NCI-H345 (cell line): ENCODE measurements at places on chromosomes 16 and 17.

- no peak for DNase-seq
These were observed 1096.1 kb upstream of the EEF2KMT start for GRCh38 chr16:6193718-6194117.

DNA sequence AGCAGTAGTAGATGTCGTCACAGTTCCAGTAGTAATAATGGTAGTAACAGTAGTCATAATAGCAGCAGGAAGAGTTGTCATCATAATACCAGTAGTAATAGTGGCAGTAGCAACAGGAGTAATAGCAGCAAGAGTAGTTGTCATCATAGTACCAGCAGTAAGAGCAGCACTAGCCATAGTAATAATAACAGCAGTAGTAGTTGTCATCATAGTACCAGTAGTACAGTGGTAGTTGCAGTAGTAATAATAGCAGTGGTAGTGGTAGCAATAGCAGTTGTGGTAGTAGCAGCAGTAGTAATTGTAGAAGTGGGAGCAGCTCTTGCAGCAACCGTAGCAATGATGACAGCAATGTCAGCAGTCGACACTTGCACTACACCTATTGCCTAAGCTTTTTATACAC, 502.8 kb downstream of the HS3ST4 start:
- no peak for DNase-seq

DNA sequence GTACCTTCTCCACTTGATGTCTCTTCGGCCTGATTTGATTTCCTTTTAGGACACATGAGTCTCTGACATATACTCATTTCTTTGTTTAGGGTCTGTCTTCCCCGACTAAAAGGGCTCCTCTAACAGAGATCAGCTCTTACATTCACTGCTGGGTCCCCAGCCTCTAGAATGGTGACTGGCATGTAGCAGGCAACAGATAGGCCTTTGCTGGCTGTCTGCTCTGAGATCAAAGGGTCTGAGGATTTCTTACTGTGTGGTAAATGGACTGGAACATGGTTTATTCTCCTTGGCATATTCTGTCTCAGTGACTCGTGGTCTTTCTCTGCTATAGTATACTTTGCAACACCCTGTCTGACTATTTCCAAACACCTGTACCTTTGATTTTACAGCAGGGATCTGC, 16.7 kb downstream of the DNAAF1 start:
- DNase-seq: no peak

GRCh38 chr17:6069539-6070429, at the start of gene WSCD1:
Gene WSCD1 (plus strand): TSS chr17:6070379. CDS start chr17:6080659, 10,280 bp downstream.
- peak; percentile 41 for DNase-seq

GRCh38 chr17:51245535-51245934, 14.3 kb downstream of the MBTD1 start:
- DNase-seq: no peak

GRCh38 chr17:35766903-35767510, 6.3 kb downstream of the C17orf50 start:
- no peak for DNase-seq

- DNase-seq: no peak
These were observed 63.5 kb downstream of the NQO1 start for GRCh38 chr16:69662901-69663300.

- DNase-seq: no peak
These were observed 59.3 kb upstream of the CORO6 start for GRCh38 chr17:29682054-29682453.

DNA sequence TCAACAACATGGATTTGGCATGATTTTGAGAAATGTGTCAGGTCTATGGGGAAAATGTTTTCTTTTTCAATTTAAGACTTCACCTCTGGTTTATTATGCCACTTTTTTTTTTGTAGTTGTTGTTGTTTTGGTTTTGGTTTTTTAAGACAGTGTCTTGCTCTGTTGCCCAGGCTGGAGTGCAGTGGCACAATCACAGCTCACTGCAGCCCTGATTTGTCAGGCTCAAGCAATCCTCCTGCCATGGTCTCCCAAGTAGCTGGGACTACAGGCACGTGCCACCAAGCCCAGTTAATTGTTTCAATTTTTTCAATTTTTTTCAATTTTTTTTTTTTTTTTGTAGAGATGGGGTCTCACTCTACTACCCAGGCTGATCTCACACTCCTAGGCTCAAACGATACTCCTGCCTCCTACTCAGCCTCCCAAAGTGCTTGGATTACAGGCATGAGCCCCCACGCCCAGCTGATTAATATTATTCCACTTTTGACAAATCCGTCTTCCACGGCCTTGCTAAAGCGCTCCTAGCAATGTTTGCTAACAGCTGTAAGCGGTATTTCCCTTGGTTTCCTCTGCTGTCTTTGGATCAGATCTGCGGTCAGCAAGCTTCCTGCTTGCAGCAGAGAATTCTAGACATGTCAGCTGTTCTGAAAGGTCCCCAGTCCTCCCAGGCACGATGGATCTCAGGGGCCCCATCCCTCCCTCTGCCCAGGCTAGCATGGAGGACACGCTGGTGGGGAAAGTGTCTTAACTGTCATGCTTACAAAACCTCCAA, 7.0 kb upstream of the MILR1 start:
- no peak for DNase-seq

DNA sequence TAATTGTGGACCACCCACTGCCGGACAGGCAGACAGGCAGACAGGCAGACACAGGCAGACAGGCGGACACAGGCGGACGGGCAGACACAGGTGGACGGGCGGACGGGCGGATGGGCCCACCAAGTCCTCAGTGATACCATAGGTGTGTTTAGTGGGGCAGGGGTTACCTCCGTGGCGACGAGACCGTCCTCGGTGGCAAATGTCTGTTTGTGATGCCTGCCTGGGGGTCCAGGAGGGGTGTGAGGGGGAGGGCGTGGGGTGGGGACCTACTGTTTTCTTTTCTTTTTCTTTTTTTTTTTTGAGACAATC, 76.7 kb downstream of the RTN4RL1 start:
- no peak for DNase-seq

DNA sequence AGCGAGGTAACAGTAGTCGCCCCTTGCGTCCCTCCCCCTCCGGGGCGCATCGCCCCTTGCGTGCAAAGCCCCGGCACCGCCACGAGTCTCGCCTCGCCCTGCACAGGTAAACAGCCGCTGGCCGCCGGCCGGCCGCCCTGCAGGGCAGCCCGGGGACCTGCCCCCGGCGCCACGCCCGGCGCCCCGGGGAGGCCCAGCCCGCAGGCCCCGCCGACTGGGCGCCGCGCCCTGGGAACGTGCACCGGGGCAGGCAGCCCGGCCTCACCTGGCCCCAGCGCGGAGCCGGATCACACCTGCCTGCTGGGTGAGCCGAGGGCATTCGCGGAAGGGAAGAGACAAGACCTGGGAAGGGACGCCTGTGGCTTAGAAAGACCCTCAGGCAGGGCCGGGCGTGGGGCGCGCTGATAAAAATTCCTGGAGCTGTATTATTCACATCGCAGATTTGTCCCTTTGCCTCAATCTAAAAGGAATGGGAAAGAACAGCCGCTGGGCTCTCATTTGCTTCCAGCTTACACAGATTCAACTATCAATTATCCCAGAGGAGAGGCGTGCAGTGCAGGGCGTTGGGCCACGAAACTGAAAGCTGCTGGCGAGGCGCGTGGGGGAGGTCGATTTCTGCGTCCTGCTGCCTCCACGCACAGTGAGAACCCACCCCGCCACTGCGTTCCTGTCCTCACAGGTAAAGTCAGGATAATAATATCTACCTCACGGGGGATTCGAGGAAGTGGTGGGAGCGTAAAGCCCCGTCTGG, 451.9 kb downstream of the SLC39A11 start:
- DNase-seq: no peak

DNA sequence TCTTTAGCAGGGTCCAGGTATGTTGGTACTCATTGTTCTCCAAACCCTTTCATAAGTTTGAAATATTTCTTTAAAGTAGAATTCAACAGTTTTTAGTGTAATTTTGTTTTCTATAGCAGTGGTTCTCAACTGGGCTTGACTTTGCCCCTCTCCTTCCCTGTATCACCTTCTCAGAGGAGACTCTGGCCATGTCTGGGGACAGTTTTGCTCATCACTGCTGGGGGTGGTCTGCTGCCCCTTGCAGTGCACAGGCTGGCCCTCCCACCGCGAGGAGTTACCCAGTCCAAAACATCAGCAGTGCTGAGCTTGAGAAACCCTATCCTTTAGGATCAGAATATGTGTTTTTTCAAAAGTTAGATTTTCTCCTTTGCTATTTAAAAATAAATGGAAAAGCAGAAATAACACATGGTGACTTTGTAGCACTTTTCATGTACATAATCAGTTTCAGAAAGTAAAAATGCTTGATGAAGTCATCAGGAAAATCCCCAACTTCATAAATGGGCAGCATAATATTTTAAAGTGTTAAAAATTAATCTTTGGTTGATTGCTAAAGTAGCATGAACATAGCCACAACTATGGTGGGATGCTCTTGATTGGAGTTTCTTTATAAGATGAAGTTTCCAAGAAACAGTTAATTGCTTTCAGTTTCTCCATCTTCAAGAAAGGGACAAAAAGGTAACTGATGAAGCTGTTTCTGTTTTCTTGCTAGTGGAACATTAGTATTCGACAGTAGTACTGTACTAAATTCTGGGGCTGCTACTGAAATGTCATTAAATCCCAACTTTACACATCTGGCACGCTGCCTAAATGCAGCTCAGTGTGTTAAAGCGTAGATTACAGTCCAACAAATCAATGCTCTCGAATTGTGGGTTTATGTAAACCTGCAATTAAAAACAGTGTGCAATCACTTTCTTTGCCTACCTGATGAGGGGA, 70.3 kb downstream of the NETO2 start:
- no peak for DNase-seq

GRCh38 chr17:41735744-41736143, 1.3 kb upstream of the HAP1 start:
- no peak for DNase-seq

- DNase-seq: no peak
These were observed 497.1 kb upstream of the RBFOX1 start for GRCh38 chr16:6835516-6835915.

DNA sequence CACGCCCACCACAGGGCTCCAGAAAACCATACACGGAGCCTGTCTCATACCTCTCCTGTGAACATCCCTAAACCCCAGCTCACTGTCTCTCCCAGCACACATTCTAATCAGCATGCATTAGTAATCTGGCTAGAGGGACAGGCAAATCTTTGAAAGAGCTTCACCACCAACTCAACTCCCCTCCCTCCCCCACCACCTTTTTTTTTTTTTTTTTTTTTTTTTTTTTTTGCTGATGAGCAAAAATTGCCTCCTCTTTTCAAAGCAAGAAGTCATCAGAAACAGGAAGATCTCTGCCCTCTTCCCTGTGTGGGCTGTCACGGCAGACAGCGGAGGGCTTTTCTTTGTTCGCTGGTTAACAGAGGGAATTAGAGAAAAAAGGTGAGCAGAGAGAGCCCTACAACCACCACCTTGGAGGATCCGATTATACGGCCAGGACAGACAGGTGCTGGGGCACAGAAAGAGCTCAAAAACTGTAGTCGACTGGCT, 19.9 kb downstream of the GAS7 start:
- DNase-seq: no peak

DNA sequence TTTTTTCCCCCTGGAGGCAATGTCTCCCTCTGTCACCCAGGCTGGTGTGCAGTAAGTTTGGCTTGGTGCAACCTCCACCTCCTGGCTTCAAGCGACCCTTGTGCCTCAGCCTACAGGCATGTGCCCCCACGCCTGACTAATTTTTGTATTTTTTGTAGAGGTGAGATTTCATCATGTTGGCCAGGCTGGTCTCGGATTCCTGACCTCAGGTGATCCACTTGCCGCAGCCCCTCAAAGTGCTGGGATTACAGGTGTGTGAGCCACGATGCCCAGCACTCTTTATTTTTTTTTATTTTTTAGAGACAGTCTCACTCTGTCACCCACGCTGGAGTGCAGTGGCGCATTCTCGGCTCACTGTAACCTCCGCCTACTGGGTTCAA, 113.2 kb downstream of the ABCC6 start:
- no peak for DNase-seq

DNA sequence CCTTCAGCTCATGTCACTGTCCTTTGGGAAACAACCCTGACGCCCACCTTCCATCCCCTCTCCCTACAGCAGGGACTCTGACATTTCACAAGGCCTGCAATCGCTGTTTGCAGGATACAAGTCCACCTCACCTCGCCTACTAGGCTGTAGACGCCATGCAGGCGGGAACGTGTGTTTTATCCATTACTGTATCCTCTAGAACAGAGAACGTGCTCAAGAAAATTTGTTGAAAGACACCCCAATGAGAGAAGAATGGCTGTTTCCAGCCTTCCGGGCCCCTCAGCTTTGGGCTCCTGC, 1.5 kb upstream of the TTYH2 start:
- DNase-seq: no peak

GRCh38 chr16:53511403-53512280, 8.6 kb upstream of the AKTIP start:
- no peak for DNase-seq

GRCh38 chr16:19338335-19338734, 52.8 kb downstream of the CLEC19A start:
- no peak for DNase-seq

DNA sequence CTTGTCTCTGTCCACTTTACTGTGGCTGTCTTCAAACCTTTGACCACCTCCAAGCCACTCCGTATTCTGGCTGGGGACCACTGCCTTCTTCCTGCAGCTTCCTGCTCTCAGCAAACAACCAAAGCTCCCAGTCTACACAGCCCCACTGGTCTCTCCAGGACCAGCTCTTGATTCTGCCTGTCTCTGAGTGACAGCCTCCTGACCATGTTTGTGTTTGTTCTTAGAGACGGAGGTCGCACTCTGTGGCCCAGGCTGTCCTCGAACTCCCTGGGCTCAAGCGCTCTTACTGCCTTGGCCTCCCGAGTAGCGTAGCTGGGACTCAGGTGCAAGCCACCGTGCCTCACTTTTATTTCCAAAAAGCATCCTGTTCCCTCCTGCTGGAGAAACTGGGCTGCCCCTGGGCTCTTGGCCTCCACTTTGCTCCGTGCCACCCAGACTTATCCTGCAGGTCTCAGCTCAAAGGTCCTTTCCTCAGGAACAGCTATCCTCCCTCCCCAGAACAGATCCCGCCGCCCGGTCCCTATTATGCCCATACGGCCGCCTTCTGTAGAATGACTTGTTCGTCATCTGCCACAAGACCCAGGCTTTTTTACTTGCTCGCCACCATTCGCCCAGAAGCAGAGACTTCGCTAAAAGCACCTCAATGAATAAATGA, 9.1 kb downstream of the MNT start:
- no peak for DNase-seq

DNA sequence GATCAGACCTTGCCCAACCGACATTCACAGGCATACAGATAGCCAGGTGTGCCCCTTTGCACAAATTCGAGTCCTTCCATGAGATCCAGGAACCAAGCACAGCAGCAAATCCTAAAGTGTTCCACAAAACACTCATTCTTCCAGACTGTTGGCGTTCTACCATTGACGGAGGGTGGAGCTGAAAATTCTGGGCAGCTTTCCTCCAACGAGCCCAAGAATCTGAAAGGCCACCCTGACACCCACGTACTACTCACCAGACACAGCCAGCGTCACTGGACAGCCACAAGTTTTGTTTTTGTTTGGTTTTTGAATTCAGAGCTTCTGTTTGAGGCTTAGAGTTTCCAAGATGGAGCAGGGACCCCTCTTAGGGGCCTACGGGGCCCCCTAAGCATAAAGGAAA, 83.8 kb downstream of the PMP22 start:
- DNase-seq: no peak

GRCh38 chr16:47136099-47136842, 7.5 kb downstream of the NETO2 start:
- no peak for DNase-seq

- peak; percentile 80 for DNase-seq
These were observed 6.1 kb upstream of the SP2 start for GRCh38 chr17:47889734-47890529.
